ENCODE measurements at places on chromosomes 12 and 14.
A peak's percentile ranks its signal among the peaks of the same experiment; 100 is the strongest.

GRCh38 chr12:109461846-109462756, 15.0 kb downstream of the KCTD10 start:
- peak; percentile 97 for DNase-seq

DNA sequence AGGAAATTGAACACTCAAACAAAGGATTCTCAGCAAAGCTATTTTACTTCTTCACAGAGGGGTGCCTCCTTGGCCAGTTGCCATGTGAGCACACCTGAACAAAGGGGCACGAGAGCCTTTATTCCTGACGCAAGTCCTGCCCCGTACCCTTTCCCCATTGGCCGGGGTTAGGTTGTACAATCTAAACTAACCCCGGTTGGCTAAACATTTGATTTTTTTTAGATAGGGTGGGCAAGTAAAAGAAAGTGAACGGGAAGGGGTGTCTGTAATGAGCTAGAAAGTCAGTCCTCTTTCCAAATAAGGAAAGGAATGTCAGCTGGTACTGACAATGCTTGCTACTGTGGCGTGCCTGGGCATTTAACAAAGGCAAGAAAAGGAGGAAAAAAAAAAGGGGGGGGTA, 135.5 kb upstream of the CDKN3 start:
- DNase-seq, result no peak

- DNase-seq, result no peak
These were observed 16.8 kb upstream of the TESPA1 start for GRCh38 chr12:55001198-55001868.

- no peak for DNase-seq
These were observed 1016.4 kb downstream of the NRXN3 start for GRCh38 chr14:79186523-79186922.

GRCh38 chr14:32661216-32661615, 277.5 kb upstream of the NPAS3 start:
- no peak for DNase-seq

DNA sequence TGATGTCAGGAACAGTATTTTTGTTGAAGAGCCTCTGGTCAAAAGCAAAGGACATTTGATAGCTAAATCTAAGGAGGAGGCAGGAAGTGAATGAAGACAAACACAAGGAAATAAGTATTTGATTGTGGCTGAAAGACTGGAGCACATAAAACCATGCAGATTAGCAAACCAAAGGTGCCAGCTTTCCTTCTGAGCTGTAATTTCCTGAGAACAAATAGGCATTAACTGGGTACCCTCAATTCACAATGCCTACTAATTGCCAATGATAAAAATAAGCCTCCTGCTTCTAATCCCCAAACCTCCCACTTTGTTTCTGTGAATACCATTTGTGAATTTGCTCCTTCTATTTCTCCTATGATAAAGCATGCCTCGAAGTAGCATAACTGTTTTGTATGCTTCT, 1279.6 kb upstream of the USP15 start:
- no peak for DNase-seq

- peak; percentile 14 for DNase-seq
These were observed 6.4 kb upstream of the GAS2L3 start for GRCh38 chr12:100566887-100567637.

- no peak for DNase-seq
These were observed 388.3 kb upstream of the GARIN6 start for GRCh38 chr12:99259040-99259934.

- no peak for DNase-seq
These were observed 5.1 kb downstream of the ADCY4 start for GRCh38 chr14:24329736-24330135.

- no peak for DNase-seq
These were observed 741.8 kb downstream of the TMEM121 start for GRCh38 chr14:106268013-106268727.

DNA sequence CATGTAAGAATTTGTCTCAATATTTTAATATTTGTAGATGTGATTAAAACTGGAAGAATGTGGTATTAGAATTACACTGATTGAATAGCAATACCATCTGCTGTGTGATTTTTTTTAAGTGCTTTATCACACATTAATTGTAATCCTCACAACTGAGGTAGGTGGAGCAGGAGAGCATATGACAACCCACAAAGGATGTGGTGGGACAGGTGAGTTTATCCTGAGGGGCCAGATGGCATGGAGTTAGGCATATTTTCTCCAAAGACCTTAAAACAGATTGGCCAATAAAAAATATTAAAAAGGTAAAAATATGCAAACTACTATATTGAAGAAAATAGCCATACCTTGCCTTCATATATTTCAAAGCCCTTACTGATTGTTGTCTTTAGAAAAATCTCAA, 7.8 kb downstream of the LRRC10 start:
- no peak for DNase-seq

DNA sequence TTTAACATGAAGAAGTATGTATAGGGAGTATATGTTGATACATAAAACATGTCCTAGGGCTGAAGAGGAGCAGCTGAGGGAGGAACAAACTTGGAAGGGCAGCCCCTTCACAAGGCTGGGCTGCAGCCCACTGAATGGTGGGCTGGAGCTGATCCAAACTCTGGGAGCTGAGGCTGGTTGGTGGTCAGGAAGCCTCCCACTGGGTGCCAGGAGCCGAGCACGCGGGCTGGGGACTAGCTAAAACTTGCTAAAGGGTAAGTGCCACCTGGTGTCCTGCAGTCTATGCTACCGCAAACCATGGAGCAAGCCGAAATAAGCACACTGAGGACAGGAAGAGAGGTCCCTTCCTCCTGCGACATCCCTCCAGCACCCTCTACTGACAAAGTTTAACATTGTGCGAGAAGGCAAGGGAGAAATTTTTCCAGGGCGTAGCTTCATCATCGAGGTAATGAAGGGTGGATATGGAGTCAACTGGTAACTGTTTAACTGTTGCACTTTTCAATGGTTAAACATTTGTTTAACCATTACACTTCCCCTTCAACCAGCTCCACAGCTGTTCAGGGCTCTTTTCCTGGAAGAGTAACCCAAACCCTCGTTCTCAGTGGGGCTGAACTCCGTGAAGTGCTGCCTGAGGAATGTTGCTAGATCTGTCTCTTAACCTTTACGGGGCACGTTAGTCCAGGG, 42.2 kb downstream of the EGLN3 start:
- no peak for DNase-seq

- no peak for DNase-seq
These were observed 61.5 kb upstream of the CFL2 start for GRCh38 chr14:34775922-34776321.

DNA sequence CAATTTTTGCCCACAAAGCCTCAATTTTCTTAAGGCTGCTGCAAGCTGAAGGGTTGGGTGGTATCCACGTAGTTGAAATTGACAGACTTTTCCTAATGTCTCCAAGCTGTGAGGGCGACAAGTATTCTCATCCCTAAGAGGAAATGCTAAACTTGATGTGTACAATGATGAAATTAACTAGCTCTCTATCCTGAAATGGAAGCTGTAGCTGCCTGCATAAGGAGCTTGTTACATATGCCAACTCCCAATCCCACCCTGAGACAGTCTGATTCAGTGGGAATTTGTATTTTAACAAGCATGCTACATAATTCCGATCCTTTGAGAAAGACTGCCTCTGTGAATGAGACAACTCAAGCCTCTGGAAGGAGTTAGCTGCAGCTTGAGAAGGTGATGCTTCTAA, 45.7 kb upstream of the MDM1 start:
- DNase-seq, result no peak

GRCh38 chr14:62179367-62180018, 417.3 kb downstream of the SNAPC1 start:
- peak; percentile 95 for DNase-seq

GRCh38 chr14:50657753-50658152, 10.4 kb downstream of the SAV1 start:
- peak; percentile 62 for DNase-seq

DNA sequence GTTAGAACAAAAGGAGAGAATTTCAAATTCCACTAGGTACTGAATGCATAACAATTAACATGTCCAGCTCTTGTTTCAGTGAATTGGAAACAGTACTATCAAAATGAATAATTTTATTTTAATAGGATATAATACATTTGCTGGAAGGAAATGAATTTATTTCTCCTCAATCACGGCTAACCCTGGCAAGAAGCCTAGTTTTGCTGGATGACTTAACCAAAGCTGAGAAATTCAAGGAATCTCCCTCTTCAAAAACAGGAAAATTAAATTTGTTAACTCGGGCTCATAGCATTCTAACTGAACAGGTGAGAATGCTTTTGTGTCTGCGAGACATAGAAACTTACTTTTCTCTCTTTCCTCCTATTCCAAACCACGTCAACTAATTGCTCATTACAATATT, 163.5 kb upstream of the NEDD1 start:
- peak; percentile 54 for DNase-seq

- DNase-seq, result peak; percentile 33
These were observed 18.0 kb downstream of the LRRC74A start for GRCh38 chr14:76844223-76844622.

DNA sequence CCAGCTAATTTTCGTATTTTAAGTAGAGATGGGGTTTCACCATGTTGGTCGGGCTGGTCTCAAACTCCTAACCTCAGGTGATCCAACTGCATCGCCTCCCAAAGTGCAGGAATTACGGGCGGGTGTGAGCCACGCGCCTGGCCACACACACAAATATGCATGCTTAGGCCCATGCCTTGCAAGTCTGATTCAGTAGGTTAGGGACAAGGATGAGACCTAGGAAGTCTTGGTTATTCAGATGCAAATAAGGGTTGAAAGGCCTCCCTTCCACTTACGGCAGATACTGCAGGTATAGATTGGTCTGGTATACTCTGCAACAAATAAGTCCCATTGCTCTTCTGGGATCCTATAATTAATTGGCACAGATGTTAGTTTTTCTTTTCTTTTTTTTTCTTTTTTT, 32.9 kb downstream of the TXNRD1 start:
- no peak for DNase-seq

- peak; percentile 94 for DNase-seq
These were observed 2.0 kb upstream of the GAPDH start for GRCh38 chr12:6532051-6532926.

DNA sequence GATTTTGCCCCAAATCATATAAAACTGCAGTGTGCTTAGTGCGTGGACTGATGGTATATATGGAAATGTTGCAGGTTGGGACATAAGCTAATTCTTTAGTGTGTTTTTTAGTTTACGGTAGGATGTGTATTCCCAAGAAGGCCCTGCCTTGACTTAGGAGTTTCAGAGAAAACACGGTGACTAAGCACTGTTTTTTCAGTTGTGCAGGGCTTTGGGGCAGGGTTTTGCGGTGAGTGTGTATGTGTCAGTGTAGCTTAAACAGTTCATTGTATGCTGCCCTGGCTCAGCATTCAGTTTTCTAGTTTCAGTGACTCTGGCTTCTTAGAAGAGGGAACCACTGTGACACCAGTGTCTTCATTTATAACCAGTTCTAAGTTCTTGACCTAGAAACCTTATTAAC, 101.2 kb downstream of the AKAP6 start:
- DNase-seq, result peak; percentile 52

DNA sequence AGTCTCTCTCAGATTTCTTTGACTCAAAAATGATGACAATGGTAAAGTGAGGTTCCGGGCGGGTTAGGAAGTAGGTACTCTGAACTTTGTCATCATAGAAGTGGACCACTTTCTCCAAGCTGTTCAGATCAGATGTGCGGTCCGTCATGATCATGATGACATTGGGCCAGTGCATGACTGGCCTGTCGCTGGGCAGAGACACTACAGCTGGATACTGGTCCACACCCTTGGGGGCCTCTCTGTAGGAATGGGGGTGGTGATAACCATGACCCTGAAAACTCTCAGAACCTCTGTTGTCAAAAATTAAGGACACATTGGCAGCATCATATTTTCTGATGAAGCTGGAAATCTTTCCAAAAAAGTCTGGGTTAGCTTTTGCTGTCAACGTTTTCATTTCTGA, 28.2 kb downstream of the KICS2 start:
- DNase-seq, result no peak

- DNase-seq, result no peak
These were observed 266.0 kb downstream of the FBXL14 start for GRCh38 chr12:1328391-1328790.

DNA sequence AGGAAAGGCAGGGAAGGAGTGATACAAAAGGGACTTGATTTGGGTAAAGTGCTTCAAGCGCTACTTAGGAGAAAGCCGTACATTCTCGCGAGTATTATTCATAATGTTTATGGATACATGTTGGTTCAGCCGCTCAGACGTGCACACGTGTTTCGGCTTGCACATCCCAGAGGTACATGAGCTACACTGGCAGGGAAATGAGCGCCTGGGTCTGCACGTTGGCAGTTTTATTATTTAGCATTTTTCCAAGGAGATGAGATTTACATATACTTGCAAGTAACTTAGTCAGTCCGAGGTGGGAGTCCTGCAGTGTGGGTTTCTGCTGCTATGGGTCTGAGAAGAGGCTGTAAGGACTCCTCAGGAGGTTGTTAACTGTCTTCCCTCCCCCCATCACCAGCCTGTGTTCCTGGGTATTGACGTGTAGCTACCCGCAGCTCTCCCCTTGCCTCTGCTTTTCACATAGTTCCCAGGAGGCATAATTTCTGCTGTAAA, 1.5 kb downstream of the PRKCH start:
- no peak for DNase-seq

GRCh38 chr12:104011253-104011652, 38.7 kb downstream of the GLT8D2 start:
- DNase-seq, result peak; percentile 89

DNA sequence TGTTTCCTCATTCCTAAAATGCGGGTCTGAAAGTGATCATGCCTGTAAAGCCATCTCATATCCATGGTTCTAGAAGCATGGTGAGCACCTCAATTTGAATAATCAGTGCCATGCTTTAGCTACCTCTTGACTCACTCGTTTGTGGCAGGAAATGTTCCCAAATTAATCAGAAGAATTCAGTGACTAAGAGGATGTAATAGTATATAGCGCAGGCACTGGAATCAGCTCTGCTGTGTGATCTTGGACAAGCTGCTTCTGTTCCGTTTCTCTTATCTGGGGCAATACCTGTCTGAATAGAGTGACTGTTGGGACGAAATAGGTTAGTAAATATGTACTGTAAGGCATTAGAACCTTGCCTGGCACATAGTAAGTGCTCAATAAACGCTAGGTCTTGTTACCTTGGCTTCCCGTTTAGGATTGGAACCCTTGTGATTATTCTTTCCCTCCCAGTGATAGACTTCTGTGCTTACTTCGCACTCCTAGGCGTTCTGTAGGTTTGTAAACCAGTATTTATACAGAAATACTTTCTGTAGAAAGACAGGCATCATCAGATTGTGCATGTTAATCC, 820 bp upstream of the SMAGP start:
- DNase-seq, result peak; percentile 77

GRCh38 chr12:119176267-119177055, 2.3 kb upstream of the HSPB8 start:
- DNase-seq, result peak; percentile 92

DNA sequence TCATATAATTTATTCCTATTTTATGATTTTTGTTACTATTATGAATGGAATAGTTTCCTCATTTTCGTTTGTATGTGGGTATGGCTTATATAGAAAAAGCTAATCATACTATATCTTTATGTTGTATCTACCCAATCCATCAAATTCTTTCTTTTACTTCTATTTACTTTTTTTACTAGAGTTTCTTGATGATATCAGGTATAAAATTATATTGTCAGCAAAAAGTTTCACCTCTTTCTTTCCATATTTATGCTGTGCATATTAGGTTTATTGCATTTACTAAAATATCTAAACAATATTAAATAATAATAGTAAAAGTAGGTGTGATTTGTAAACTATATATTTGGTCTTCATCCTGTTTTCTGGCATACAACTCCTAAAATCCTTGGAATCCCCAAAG, 146.7 kb upstream of the PLXNC1 start:
- no peak for DNase-seq
